ENCODE measurements at places on chromosomes 12 and 14. TPM values are rescaled to one million over a fixed set of nuclear protein-coding genes. Genes with fewer than 3 reads are reported as not detected.

- no peak for DNase-seq
Observed at GRCh38 chr12:62403031-62403430, 63.6 kb upstream of the MON2 start.

The TMEM119 gene
- 3.8 TPM for total RNA-seq

The TMEM117 gene
- total RNA-seq = 6.3 TPM

- DNase-seq = peak; percentile 15
Observed at GRCh38 chr12:9750276-9751203, 10.2 kb downstream of the CD69 start.

GRCh38 chr12:33432992-33433391 lies 6.6 kb downstream of the SYT10 start:
- no peak for DNase-seq

DNA sequence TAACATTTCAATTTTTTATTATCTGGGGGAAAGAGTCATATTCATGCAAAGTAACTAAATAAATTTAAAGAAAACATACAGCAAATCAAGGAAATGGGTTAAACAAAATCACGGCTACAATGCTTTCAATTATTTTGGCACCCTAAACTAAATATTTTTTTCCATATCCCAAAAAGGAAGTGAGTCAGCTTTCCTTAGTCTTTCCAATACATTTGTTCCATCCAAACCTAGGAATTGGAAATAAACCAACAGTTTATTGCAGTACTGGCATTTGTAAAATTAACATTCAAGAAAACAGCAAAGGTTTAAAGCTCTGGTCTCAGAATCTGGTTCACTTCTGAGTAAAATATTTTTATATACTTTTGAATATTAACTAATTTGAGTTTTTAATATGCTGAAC lies 89.2 kb downstream of the BCL2L14 start:
- no peak for DNase-seq

DNA sequence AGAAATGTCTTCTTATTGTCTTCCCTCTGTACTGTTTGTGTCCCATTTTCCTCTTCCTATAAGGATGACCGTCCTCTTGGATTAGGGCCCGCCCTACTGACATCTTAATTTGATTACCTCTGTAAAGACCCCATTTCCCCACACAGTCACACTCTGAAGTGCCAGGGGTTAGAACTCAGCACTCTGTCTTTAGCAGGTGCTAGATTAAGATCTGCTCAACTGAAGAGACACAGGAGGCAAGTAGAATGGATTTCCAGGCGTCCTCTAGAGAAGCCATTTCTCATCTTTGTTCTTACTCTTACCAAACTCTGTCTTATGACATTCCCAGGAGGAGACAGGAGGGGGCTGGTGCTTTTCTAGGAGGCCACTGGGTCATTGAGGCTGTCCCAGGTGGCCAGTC lies 50.8 kb downstream of the VCPKMT start:
- no peak for DNase-seq

DNA sequence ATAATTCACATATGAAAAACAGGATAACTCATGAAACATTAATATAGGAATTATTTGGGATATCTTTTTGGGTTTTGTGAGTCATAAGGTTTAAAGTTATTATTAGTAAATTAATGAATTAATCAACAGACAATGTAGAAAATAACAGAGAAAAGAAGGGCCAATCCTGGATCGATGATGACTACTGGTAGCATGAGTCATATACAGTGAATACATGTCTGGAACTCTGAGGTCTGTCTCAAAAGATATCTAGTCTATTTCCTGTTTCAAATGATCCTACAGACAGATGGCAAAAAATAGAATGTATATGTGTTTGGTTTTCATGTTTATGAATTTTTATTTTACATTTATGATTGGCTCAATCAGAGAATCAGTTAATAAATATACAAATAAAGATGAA lies 86.4 kb upstream of the RTL1 start:
- no peak for DNase-seq

DNA sequence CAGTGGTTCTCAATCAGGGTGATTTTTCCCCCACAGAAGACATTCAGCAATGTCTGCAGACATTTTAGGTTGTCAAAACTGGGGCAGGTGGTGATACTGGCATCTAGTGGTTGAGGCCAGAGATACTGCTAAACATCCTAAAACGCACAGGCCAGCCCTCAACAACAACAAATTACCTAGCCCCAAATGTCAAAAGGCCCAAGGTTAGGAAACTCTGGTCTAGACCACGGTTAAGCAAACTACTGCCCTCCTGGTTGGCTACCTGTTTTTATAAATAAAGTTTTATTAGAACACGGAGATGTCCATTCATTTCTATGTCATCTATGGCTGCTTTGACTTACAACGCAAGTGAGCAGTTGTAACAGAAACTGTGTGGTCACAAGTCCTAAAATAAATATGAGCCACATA lies 186.7 kb downstream of the EFCAB11 start:
- no peak for DNase-seq

DNA sequence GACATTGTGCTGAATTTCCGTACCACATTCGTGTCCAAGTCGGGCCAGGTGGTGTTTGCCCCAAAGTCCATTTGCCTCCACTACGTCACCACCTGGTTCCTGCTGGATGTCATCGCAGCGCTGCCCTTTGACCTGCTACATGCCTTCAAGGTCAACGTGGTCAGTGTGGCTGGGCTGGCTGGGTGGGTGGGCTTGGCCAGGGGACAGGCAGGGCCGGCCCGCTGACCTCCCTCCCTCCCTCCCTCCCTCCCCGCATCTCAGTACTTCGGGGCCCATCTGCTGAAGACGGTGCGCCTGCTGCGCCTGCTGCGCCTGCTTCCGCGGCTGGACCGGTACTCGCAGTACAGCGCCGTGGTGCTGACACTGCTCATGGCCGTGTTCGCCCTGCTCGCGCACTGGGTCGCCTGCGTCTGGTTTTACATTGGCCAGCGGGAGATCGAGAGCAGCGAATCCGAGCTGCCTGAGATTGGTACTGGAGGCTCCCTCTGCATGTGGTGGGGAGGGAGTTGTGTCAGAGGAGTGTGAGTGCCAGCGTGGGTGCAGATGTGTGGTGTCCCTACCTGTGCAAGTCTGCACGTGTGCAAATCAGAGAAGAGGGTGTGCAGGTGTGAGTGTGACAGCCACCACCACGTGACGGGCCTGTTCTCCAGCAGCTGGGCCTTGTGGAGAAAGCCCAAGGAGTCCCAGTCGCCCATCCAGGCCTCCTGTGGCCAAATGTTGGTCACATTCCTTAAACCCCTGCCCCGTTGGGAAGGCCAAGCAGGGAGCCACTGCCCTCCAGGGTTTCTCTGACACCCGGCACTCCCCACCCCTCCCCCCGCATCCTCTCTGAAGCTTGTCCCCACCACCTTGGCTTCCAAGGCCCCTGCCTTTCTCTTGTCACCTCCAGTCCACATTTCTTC lies 5.3 kb downstream of the KCNH3 start:
- no peak for DNase-seq

DNA sequence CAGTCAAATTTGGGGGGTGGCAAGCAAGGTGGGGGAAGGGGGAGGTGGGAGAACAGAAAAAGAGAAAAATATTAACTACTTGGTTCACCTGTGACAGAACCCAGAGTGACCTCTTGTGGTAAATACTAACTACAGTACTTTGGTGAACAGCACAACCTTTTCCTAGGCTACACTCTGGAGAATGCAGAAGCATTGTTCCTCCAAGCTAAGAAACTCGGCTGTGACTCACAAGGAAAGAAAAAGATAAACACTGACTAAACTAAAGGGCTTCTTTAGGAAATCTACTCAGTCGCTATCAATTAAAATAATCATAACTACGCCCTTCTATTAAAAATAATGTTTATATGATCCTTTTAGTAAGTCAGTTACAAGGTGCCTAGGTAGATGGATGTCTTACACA lies 5.4 kb downstream of the KCNH5 start:
- no peak for DNase-seq

DNA sequence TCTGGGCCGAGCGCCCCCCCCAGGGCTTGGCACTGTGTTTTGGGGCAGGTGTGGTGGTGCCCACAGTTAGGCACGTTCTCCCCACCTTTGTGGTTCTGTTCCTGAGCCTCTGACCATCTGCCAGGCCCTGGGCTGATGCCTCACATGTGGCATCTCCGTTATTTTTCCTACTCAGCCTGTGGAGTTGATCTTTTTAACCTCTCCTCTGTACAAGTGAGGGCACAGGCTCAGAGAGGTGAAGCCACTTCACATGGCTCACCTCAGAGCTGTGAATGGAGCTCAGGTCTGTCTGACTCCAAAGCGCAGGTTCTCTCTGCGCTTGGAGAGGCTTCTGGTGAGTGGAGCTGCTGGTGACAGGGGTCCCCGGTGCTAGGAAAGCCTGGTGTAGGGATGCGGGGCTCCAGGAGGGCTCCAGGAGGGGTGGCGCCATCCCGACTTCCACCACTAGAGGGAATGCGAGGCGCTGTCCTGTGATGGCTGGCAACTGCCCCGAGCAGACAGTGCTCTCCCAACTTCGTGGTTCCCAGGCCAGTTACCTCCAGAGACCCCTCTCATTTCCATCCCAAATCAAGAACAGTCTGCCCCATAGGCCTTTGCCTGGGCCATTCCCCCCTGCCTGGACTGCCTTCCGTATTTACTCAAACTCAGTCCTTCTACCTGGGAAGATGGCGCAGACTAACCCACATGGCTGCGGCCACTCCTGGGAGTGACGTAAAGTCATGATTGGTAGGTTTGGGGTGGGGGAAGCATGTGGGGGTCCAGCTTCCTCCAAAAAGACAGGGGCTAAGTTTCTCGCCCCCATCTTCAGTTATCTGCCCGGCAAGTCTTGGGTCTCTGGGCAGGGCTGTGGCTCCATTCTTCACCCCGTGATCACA lies 9.9 kb downstream of the BCL7A start:
- DNase-seq = no peak

DNA sequence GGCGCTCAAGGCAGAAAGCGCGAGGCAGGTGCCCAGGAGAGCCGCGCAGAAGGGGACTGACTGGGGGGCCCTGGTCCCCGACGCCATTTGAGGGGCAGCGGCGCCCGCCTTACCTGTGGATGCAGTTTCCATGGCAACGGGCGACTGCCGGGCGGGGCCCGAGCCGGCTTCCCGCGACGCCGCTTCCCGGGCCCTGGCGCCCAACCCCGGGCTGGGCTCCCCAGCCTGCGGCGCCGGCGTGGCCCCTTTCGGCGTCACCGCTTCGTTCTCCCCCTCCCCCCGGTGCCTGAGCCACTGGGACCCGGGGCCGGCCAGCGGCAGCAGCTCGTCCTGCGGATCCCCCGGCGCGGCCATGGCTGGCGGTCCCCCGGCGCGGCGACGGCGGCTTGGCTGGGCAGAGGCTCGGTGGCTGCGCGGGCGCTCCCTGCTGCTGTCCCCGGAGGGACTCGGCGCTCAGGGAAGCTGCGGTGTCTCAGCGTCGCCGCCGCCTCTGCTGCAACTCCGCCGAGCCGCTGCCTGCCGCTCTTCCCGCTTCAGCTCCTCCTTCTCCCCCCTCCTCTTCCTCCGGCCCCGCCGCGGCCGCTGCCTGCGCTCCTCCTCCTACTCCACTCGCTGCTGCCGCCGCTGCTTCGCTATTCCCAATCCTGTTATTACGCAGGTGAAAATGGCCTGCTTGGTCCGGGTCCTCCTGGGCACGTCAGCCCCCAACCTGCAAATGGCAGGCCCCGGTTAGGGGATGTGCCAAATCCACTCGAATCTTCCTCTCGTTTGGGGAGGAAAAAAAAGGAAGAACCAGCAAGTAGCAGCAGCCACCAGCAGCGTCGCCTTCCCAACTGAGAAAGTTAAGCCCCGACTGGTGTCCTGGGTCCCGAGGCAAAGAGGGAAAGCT lies at the start of gene RTN1:
Gene RTN1, minus strand, starts transcription at position 500 of the 889 bp plus-strand sequence. Its CDS starts 146 bp downstream, at position 354.
- DNase-seq = no peak

GRCh38 chr14:64465191-64465822 lies at the start of gene AKAP5:
TSS of gene AKAP5 (plus strand) at chr14:64465499. CDS start at chr14:64468395, 2,896 bp downstream.
- DNase-seq = peak; percentile 73

The ADCY4 gene
- 25.4 TPM for total RNA-seq

GRCh38 chr14:61524211-61524806 lies 171.0 kb upstream of the HIF1A start:
- DNase-seq = no peak

DNA sequence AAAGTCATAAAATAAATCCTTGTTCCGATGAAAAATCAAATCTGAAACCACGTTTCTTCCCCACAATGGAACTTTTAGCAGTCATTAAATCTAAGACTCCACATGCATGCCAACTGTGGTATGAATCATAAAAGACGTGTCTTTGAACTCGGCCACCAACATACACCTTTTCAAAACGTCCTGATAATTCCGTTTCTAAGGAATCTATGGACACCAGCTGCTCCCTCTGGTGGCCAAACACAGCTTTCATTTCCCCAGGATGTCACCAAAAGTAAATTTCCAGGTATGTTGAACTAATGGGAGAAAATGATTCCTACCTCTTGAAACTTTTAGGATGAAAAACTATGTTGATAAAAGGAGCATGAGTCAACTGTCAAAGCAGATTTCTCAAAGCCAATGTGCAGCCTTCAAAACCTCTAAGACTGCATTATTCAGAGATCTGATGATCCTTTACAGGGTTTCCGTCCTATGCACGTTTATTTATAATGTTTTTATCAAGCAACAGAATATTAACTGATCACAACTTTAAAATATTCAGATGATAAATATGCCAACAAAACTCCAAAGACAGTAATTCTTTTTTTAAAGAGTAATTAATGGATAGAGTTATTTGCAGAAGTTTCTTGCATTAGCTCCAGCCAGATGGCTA lies 96.2 kb downstream of the CIT start:
- no peak for DNase-seq

GRCh38 chr14:73714656-73715081 lies 485 bp upstream of the PNMA1 start:
- peak; percentile 32 for DNase-seq

The SLC10A1 gene
- total RNA-seq = not detected

GRCh38 chr12:3304436-3305165 lies 186.4 kb upstream of the PRMT8 start:
- no peak for DNase-seq

DNA sequence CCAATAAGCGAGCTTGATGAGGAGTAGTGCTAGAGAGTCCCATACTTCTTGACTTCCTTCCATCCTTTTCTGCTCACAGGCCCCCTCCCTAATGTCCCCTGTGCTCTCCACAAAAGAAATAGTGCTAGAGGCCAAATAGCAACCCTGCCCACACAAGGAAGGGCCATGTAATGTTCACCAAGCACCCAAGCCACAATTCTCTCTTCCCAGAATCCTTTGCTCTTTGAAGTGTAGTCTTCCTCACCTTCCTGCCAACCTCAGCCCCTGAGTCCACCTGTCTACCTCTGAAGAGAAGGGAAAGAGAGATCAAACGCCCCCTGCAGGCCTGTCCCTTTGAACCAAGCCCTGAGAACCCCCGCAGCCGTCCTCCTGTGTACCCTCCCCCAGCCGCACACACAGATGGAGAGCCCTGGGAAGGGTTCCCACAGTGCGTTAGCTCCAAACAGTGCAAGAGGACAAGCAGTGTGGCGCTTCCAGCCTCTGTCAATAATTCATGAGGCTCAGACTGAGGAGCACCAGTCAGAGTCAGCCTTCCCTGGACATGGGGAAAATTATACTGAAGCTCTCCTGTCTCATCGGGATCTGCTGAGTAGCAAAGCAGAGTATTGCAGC lies 1.9 kb upstream of the DHRS4 start:
- DNase-seq = no peak

The FGF23 gene
- total RNA-seq = not detected

GRCh38 chr14:105019861-105020814 lies 745 bp downstream of the CDCA4 start:
- peak; percentile 29 for DNase-seq

- peak; percentile 94 for DNase-seq
Observed at GRCh38 chr12:105235732-105236476, at the start of gene APPL2. TSS of gene APPL2 (minus strand) at chr12:105236174. CDS start at chr12:105236012, 162 bp downstream.

GRCh38 chr14:77457115-77457521 lies 283 bp downstream of the VIPAS39 start:
- DNase-seq = no peak

GRCh38 chr14:85195872-85196477 lies 334.0 kb upstream of the FLRT2 start:
- DNase-seq = no peak
